ENCODE measurements at places on chromosomes 12 and 14.

GRCh38 chr14:64992328-64992885, 5.7 kb downstream of the FNTB start:
- no peak for DNase-seq

DNA sequence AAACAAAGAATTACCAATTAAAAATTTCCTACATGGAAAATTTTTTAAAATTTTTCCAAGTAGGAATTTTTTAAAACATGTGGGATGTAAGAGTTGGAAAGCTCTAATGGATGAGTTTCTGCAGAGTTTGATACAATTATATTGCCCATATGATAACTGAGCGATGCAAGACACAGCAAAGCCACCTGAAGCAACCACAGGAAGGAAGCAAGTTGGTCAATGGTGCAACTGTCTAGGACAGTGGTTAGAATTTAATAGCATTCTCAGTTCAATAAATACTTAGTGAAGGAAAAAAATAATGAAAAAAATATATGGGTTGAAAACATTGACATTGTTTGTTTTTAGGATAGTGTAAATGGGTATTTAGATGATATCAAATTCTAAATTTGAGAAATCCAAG, 178.6 kb upstream of the GARIN2 start:
- DNase-seq = no peak

DNA sequence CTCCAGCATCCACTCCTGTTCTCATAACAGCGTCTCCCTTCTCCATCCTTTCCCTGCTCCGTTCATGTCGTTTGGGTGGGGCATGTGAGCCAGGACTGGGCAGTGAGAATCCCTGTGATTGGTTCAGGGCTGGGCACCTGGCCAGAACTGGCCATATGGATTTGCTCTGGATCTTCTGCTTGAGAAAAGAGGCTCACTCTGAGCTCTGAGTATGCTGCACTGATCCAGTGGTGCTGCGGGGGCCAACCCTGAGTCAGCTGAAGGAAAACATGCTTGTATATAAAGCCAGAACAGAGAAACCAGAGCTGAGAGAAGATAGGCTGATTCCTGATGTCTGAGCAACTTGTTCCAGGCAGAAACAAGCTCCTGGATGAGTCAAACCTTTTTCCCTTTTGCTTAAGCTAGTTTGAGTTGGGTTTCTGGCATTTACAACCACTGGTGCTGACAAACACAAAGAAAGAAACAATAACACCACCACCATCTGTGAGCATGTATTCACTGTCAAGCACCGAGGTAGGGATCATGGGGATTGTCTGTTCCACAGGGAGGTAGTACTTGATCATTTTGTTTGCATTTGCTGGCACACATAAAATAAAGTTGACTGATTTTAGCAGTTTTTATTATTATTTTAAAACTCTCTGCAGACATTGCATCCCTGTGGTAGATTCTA, 14.0 kb upstream of the HPD start:
- no peak for DNase-seq

GRCh38 chr12:12676605-12677004, 19.4 kb downstream of the GPR19 start:
- DNase-seq = no peak

DNA sequence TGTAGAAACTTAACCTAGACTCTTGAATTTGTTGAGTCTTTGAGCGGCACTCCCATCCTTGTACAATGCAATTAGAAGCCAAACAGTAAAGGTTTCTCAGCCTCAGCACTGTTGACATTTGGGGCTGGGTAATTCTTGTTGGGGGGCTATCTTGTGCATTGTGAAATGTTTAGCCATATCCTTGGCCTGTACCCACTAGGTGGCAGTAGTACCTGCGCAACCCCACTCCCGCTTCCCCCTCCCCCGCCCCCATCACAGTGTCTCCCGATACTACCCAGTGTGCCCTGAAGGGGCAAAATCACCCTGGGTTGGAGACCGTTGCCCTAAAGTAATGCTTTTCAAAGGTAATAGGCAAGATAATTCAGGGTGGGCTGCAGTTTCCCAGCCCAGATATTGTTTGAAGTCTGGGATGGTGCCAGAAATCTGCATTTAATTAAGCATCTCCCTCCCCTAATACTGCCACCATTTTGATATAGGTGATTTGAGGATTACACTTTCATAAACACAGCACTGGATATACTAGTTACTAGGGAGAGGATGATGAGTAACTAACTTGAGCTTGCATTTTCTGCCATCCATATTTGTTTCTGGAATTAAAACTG, 1.8 kb downstream of the COX6A1 start:
- DNase-seq = peak; percentile 36

DNA sequence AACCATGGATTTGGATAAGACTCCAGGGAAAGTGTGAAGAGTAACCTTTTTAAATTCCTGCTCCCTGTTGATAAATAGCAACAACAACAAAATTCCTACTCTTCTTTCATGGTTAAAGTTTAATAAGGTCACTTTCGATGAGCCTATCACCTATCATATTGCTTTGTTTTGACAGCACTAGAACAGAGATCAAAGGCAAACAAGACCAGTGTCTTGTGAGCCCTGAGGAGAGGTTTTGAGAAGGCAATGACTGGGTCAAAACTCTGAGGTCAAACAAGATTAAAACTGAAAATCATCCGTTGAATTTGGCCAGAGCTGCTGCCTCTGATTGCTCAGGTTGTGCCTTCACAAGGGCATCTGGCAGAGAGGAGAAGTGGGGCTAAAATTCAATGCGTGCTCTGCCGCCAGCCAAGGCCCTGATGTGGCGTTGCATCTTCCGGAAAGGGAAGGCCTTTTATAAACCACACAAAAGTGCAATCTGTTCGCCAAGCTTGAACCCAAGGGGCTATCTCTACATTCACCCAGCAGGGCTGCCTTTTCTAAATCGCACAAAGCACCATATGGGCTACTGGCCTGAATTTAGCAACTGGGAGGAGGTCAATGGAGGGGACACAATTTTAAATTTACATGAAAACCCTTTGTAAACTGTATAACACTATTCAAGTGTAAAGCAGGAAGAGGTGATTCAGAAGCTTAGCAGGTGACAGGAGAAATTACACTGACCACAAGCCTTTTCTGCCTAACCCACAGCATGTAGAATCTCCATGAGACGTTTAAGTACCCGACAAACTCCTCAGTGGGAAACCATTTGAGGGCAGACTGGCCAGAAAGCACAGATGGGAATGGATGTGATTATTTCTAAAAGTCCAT, 140.8 kb downstream of the DAD1 start:
- no peak for DNase-seq

- no peak for DNase-seq
Observed at GRCh38 chr14:101010835-101011234, 107.3 kb upstream of the RTL1 start.

- peak; percentile 92 for DNase-seq
Observed at GRCh38 chr14:55120571-55121495, 8.2 kb upstream of the LGALS3 start.

DNA sequence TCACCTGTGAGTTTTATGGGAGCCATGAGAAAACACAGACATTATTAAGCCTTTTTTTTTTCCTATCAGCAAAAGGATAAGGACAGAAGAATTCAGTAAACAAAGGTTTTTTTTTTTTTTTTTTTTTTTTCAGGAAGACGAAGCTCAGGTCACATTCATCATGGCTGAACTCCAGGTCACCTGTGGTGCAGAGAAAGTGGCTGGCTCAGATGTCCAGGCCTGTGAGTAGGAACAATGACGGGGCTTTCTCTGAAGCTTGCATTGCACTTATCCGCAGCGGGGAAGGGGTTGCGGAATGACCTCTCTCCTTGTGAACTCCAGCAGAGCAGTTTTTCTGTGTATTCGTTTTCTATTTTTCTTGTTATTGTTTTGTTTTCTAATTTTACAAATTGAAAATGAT, 759.6 kb upstream of the TMEM132C start:
- DNase-seq = no peak

GRCh38 chr12:96466939-96467751, 22.2 kb upstream of the CFAP54 start:
- no peak for DNase-seq

DNA sequence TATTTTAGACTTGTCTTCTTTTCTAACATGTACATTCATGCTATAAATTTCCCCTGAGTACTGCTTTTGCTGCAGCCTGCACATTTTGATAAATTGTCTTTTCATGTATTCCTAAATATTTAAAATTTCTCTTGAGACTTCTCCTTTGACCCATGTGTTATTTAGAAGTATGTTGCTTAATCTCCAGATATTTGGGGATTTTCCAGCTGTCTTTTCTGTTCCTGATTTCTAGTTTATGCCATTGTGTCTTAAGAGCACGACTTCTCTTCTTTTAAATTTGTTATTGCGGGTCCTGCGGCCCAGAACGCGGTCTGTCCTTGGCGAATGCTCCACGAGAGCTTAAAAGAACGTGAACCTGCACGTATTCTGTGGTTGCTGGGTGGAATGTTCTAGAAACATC, 136.4 kb downstream of the KIF26A start:
- no peak for DNase-seq

Measured in PC-9 (cell line).